ENCODE measurements at places on chromosomes 5 and 9.

DNA sequence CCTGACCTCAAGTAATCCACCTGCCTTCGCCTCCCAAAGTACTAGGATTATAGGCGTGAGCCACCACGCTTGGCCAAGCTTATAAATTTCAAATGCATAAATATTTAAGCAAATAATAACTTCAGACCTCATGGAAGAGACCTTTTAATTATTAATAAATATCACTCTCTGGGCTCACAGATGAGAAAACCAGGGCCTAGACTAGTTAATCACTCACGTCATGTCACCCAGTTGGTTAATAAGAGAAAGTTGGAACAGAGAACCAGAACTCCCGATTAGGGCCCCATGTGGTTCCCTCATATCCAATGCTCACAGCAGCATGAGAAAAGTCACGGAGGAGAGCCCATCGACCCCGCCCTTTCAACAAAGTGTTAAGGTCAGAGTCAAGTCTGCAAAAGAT is 79.3 kb downstream of the EPB41L4A start:
- DNase-seq, result no peak

GRCh38 chr5:96207420-96207819 is 225.6 kb downstream of the PCSK1 start:
- DNase-seq, result no peak

DNA sequence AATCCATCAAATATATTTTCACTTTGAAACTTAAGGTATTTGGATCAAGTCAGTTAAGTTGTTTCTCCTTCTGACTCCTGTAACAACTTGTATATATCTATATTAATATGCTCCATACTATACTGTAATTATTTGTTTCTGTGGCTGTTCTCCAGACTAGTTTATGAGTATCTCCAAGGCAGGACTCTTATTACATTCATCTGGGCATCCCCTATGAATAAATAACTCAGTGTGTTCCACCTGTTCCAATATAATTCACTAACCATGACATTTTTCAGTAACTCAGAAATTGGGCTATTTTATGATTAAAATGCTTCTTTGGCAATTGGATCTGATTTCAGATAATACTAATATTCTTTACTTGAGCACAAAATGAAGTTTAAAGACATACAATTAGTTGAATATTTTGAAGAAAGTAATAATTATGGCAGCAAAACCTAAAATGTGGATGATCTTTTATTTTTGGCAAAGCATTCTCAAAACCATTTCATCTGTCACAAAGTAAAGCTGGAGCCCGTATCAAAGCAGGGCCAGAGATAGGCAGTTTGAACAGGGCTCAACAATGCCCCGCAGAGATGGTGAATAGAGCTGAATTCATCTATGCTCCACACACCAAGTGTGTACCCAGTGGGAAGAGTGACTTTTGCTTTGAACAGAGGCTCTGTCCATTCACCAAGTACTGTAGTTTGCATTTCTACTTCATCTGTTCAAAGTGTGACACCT is 314.3 kb downstream of the PDE4D start:
- DNase-seq, result no peak

DNA sequence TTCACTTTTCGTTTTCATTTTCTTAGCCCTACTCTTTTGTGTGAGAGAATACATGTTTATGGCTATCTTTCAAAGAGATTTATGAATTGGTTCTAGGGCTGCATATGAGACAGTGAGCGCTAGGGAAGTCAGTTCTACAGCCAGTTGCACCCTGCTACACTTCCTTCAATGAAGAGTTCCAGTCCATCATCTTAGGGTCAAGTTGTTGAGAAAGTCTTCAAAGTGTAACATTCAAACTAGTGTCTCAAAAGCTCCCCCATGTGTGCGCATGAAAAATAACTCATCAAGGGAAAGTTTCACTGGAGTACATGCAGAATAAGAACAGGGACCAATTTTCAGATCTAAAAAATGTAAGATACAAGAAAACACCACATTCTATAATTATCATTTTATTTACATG is 317.2 kb downstream of the DEPDC1B start:
- DNase-seq, result peak; percentile 47

GRCh38 chr9:134644725-134645606 is 3.4 kb downstream of the COL5A1 start:
- DNase-seq, result no peak

DNA sequence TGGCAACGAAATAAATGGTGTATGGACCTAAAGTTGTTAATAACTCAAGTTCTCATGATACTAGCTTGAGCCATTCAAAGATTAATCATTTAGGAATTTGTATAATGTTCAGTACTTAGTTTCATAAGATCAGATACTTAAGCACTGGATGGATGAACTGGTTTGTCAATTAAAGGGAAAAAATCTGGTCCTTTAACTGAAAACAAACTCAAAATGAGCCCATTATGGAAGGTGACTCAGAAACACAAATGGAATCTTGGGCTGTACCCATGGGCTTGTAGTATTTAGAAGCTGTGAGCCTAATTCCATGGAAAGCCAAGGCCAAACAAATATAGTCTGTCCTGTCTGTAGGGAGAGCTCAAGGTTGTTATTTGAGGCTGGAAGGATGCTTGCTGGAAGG is 27.6 kb upstream of the ADRB2 start:
- no peak for DNase-seq

All from suppressor macrophage treated with lipopolysaccharide for 4 hours (primary cell).